Ascending aorta (tissue), 2 donors: ENCODE measurements at places on chromosomes 3 and 15.

- no peak for DNase-seq
Measured at GRCh38 chr3:49877716-49878115, 8.0 kb upstream of the CAMKV start.

GRCh38 chr3:67710396-67710795, 56.0 kb upstream of the SUCLG2 start:
- DNase-seq = no peak

GRCh38 chr15:55499151-55499550, 8.9 kb downstream of the DNAAF4 start:
- no peak for DNase-seq

DNA sequence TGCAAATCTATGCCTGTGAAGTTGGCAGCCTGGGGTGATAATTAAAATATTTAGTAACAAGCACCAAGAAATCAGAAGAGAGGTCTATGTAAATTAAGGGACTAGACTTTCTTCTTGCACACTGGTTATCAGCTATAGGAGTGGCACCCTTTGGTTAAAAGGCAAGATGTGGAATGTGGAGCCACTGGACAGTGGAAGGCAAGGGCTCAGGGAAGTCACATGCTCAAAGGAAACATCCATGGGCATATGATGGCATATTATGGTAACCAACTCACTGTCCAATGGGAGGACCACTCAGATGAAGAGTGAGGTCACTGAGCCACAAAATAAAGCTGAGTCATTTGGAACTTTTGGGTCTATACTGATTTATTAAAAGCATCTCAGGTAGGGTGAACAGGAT, 165.6 kb upstream of the PRICKLE2 start:
- DNase-seq = no peak

- peak; percentile 35 for DNase-seq
Measured at GRCh38 chr3:126112531-126113237, 28.8 kb upstream of the SLC41A3 start.

DNA sequence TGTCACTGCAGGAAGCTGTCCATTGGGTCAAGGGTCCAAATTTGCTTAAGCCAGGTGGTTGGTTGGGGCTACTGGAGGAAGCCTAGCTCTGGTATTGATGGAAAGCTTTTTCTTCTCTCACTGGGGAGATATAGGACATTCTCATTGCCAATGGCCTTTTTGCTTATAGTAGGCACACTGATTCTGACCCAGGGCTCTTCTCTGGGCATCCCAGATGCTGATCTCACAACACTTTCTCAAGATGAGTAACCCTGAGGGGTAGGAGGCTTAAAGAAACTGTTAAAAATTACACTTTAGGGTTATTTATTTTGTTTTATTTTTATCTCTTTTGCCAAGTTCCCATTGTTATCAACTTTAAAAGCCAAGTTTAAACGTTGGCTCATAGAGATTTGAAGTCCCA, 337.8 kb downstream of the LRRC3B start:
- DNase-seq = no peak

- no peak for DNase-seq
Measured at GRCh38 chr3:18085429-18085828, 339.7 kb downstream of the SATB1 start.

- DNase-seq = no peak
Measured at GRCh38 chr15:32747921-32748342, 30.1 kb downstream of the GREM1 start.

DNA sequence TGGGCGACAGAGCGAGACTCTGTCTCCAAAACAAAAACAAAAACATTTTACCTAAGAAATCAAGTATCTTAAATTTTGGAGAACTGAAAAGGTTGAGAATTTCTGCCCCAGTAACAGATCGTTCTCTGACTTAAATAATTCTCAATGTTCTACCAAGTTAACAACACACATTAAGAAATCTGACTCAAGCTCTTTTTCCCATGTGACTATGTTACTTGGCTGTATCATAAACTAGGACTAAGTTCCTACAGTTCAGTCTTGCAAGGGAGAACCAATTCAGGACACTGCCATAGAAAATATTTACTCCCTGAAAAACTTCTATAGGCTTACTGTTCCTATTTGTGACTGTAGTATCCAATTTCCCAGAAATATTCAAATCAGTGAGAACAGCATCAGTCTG, 20.9 kb upstream of the USF3 start:
- DNase-seq = no peak

DNA sequence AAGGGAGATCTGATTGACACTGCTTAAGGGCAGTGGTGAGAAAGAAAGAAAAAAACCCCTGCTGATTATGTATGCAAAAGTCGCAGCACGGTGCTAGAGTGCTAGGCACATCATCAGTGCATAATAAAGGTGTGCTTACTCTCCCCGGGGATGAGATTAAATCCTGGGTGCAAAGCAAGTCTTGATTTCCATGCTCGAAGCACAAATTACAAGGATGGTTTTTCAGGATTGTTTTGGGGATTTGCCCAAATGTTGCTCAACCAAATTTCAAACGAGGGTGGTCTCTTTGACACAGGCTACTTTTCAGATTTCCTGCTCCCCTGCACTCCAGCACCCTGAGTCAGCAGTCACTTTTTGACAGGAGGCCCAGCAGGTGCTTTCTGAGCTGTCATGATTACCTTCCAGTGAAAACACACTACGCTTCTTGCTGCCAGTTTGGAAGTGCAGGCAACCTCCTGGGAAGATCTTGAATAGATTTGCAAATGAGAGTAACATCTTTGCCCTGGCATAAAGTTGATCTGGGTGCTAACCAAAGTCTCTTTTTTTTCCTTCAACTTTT, 167.5 kb upstream of the TRIM42 start:
- no peak for DNase-seq

DNA sequence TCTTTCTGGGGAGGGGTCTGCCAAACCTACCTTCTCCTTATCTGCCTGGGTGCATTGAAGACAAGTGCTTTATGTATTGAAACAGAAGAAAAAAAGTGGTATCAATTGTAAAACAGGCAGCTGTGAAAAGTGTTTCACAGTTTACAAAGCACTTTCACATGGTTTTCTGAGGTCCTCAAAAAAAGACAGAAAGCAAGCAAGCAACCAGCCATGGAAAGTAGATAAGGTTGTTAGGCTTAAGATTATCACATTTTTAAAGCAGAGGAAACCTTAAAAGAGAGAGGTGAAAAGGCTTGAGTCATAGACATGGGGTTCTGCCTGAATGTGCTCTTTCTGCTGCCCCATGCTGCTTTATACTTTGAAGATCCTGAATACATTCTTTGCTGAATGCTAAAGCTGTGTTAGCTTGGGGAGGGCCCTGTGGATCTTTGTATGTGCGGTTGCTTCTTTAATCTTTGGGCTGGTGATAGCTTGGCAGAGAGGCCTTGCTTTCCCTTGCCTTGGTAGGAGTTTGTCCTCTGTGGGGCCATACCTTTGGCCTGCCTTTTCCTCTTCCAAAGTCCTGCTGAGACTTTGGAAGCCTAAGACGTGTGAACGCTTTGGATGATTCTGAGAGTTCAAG, 2.6 kb downstream of the SMAD3 start:
- DNase-seq = no peak

DNA sequence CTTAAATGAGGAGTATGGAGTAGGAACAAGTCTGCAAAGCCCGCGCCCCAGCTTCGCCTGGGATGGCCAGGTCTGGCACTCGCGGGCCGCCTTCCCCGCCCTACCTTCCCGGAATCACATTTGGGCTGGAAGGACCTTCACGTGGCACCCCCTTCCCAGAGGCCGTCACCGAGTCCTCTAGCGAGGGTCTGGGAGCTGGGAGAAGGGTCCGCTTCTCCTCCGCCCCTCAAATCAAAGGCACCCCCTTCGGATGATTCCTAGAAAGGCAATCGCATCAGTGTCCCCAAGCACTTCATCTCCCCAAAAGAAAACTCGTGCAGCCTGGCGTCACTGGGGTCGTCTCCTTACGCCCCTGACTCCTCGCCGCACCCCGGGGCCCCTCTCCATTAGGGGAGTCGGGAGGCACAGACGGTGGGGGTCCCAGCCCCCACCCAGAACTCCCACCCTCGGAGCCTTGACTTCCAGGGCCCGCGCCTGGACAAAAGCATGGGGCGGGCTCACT, 380 bp downstream of the MYLK start:
- no peak for DNase-seq

DNA sequence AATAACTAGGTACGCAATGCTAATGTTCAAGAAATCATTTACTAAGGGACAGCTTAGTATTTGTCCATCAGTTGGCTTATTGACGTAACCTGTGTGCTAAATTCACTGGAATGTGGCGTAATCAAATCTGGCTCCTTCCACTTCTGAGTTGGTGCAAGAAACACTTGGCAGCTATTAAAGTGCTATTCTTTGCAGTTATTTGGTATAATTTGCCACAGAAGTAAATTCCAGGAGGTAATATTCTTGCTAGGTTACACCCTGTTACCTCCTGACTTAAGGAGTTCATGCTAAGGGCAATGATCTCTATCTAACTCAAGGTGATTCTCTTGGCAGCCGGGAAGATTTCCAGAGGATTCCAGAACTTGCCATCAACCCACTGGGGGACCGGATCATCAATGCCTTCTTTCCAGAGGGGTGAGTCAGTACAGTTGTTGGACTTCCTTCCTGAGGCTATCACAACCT, 25.5 kb downstream of the CHP1 start:
- no peak for DNase-seq

DNA sequence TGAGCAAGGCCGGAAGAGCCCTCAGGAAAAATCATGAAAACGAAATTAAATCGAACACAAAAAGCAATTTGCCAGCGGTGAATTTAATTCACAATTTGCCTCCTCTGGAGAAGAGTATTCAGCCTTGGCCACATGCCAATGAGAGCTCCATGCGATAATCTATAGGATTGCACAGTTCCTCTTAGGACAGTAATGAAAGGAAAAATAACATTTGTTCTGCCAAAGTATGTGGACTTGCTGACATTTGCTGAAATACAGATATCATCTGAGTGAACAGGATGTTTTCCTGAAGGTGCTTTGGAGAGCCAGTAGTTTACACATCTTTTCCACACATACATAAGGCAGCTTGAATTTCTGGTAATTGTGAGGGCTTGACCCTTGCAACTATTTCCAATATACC, 188.6 kb upstream of the PDZRN3 start:
- no peak for DNase-seq

DNA sequence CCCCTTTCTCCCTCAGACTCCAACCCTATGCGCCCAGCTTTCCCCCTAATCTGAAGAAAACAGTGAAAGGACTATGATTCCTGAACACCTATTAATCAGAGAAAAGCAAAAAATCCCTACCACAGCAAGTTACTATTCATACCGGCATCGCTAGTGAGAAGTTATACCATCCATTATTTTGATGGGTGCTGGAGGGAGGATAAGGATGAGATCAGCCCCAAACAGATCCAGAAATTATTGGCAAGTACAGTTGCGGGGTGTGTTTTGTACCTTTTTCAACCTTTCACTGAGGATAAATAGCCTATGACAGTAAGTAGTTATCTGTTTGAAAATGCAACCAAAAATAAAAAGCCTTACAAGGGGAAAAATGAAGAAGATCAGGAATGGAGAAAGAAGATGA, 59.9 kb upstream of the ADAMTS9 start:
- DNase-seq = no peak

DNA sequence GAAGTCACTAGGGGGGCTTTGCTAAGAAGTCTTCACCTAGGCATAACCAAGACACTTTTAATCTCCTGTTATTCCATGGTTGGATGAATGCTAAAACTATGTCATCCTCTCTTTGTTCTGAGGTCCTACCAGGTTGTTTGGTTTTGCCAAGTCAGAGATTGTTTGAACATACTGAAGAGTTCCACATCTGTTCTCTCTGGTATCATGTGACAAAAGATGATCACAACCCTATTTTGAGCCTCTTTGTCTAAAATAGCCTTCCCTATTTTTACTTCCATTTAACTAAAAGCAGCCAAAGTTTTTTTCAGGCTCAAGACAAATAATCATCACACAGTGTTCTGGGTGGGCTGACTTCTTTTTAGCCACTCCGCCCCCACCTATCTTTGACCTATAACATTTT, 218.4 kb upstream of the LMCD1 start:
- DNase-seq = no peak

DNA sequence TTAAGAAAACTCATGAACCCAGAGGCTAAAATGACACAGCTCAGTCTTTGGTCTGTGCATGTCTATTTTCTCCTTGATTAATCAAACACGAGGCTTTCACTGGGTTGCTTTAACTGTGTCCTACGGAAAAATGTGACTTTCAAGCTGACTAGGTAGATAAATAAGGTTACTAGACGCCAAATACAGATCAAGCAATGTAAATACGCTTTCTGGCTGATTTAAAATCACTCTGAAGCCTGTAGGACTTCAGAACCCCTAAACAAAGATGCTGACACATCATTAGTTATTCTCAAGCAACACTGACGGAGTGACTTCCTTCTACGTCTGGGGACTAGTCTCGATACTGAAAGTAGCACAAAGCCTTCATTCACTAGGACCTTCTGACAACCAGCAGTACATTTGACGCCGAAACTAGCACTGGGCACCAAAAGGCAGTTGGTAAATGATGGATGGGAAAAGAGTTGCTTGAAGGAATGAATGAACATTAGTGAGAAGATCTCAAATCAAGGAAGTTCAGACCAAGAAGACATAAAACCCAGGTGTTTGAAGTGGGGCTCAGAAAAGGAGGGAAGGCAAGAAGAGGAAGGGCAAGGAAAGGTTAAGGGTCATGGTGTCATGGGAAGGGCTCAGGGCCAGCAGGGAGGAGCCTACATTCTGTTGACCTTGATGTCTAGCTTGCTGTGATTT, 67.1 kb upstream of the CDV3 start:
- DNase-seq = no peak

GRCh38 chr15:58506064-58506490, 74.3 kb downstream of the LIPC start:
- no peak for DNase-seq

DNA sequence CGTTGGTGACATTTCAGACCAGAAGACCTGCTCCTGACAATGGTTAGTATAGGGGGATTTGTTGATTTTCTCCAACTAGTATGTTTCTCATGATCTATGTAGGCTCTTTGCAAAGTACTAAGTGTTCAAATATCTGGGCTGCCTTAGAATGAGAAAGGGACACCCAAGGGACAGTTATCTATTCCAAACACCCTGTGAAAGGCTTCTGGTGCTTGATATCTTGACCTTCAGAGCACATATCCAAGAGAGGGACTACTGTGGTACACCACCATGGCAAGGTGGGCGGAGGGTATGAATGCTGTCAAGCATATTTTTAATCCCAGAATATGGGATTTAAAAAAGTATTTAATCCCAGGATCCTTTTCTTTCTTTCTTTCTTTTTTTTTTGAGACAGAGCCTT, 1.1 kb downstream of the FANCD2OS start:
- no peak for DNase-seq

GRCh38 chr15:31499953-31500765, 173.5 kb downstream of the KLF13 start:
- no peak for DNase-seq

DNA sequence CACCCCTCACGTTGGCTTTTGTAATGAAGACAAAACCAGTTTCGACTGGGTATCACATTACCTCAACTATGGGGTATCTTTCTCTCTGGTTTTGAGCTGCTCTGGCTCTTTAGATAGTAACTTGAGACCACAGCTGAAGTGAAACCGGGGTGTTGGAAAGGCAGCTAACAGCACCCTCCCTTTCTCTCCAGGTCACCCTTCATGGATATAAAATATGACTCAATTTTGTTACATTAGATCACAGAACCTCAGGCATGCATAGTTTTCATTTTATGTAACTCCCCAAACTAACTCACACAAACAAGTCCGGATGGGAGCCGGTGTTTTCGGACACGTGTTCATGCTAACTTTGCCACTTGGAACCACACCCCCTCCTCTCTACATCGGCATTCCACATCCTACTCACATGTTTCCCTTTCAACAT, 90.7 kb downstream of the NR2F2 start:
- no peak for DNase-seq
